Osteocyte (in vitro differentiated cells): ENCODE measurements at places on chromosomes 3 and 15. TPM values are rescaled to one million over a fixed set of nuclear protein-coding genes. Genes with fewer than 3 reads are reported as not detected.

DNA sequence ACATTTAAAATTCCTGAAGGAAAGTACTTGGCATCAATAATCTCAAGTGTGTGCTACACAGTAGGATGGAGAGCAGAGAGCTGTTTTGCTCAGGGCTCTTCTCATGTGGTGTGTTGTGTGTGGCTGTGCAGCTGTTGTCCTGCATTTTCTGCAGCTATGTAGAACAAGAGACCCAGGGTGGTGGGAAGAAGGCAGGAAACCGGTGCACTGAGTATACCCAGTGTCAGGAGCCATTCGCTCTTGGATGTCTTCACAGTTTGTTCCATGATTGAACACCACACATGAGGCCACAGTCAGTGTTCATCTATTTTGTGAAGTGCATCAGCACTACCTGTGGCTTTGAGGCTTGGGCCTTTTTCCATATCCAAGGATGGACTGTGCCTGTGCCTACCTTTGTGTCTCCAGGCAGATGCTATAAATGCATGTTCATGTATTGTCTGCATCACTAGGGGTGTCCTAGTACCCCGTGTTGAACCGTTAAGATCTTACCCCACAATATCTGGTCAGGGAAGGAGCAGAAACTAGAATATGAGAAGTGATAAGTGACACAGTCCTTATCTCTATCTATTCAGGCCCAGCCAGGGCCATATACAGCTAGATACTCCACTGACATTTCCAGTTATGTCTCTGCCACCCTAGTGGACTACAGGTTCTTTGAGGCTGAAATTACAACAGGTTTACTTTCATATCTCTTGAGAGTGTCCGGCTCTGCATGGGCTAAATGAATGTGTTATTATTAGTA is 194.3 kb downstream of the NR2F2 start:
- H3K36me3 ChIP-seq = no peaks in the 10 kb centered on the region
- no peak overlapping the region for H3K27ac ChIP-seq
- DNase-seq = no peak
- peaks cover 17% of the 10 kb centered on the region for H3K27me3 ChIP-seq
- H3K4me3 ChIP-seq = no peak overlapping the region

DNA sequence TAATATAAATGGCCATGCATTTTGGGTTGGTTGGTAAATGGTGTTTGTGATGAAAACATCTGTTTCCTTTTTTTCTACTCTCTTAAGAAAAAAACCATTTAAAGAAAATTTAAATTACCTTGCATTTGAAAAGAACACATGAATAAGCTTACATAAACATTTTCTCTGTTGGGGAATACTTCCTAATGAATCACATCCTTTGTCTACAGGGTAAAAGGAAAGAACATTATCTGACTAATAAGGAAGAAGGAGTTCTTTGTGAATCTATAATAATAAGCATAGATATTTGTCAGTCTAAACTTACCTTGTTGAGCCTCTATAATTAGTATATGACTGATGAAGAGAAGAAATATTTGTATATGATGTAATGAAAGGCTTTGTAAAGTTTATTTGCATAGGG is 254.1 kb upstream of the ZNF717 start:
- peaks cover 19% of the 10 kb centered on the region for H3K4me1 ChIP-seq
- no peak overlapping the region for H3K27ac ChIP-seq
- no peaks in the 10 kb centered on the region for H3K27me3 ChIP-seq
- H3K4me3 ChIP-seq = no peak overlapping the region

DNA sequence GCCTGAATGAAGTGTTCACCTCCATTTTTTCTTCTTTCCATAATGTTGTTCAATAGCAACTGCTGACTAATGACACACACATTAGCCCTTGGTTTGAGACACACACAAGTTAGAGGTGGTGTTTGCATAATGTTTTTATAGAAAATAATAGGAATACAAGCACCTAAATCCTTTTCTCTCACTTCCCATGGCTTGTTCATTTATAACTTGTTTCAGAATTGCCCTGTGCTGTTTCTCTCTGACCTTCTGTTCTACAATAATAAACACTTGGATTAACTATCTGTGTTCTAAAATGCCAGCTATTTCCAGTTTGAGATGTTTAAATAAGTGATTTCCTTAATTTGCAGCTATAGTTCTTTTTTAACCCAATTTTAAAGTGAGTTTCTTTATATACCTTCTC is 525.1 kb upstream of the ROBO2 start:
- no peak for DNase-seq
- no peak overlapping the region for H3K4me3 ChIP-seq
- H3K27me3 ChIP-seq = no peaks in the 10 kb centered on the region
- no peaks in the 10 kb centered on the region for H3K36me3 ChIP-seq
- H3K27ac ChIP-seq = peak overlapping the region; percentile 41

- DNase-seq = no peak
- H3K27me3 ChIP-seq = no peaks in the 10 kb centered on the region
- no peak overlapping the region for H3K27ac ChIP-seq
Measured at GRCh38 chr15:39361497-39361896, 219.4 kb upstream of the THBS1 start.

DNA sequence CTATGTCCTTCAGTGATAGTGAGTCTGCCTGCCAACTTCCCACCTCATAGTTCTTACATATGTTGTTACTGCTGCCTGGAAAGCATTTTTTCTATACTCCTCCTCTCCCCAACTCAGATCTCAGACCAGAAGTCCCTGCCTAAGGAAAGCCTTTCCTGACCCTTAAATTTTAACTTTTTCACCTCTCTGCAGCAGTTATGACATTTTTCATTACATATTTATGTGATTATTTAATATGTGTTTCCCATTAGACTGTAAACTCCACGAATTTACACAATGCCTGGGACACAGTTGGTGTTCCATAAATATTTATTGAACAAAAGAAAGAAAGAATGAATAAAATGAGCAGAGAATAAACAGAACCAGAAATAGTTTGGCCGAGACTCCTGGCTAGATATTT is 125.5 kb downstream of the MITF start:
- H3K36me3 ChIP-seq = no peaks in the 10 kb centered on the region
- no peaks in the 10 kb centered on the region for H3K27me3 ChIP-seq
- DNase-seq = no peak
- H3K27ac ChIP-seq = no peak overlapping the region
- H3K4me1 ChIP-seq = peaks cover 25% of the 10 kb centered on the region

DNA sequence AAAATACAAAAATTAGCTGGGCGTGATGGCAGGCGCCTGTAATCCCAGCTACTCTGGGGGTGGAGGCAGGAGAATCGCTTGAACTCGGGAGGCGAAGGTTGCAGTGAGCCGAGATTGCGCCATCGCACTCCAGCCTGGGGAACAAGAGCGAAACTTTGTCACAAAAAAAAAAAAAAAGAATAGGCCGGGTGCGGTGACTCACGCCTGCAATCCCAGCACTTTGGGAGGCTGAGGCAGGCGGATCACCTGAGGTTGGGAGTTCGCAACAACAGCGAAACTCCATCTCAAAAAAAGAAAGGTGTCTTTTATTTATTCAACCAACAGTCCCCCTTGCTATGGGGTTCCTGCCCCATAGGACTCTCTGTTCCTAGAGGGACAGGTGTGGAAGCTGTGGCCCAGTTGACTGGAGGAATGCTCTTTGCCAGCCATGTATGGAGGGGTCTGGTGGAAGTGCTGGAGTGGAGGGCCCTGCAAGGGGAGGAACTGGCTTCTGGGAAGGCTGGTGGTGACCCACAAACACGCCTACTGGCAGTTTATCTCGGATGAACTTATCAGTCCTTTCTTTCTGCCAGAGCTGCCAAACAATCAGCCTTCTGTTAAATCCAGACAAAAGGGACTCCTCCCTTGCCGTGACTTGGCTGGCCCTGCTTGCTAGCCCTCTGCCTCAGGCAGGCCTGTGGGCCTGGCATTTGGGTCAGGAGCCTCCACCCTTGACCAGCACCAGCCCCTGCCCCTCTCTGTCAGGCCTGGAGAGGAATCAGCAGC is 4.6 kb upstream of the DAG1 start:
- no peak for DNase-seq
- H3K27ac ChIP-seq = peak overlapping the region; percentile 18
- H3K36me3 ChIP-seq = no peaks in the 10 kb centered on the region

- peak; percentile 80 for DNase-seq
- peak overlapping the region; percentile 24 for H3K4me3 ChIP-seq
- H3K27ac ChIP-seq = peak overlapping the region; percentile 95
- peaks cover 81% of the 10 kb centered on the region for H3K4me1 ChIP-seq
Measured at GRCh38 chr15:25737218-25737643, 125.9 kb downstream of the ATP10A start.

DNA sequence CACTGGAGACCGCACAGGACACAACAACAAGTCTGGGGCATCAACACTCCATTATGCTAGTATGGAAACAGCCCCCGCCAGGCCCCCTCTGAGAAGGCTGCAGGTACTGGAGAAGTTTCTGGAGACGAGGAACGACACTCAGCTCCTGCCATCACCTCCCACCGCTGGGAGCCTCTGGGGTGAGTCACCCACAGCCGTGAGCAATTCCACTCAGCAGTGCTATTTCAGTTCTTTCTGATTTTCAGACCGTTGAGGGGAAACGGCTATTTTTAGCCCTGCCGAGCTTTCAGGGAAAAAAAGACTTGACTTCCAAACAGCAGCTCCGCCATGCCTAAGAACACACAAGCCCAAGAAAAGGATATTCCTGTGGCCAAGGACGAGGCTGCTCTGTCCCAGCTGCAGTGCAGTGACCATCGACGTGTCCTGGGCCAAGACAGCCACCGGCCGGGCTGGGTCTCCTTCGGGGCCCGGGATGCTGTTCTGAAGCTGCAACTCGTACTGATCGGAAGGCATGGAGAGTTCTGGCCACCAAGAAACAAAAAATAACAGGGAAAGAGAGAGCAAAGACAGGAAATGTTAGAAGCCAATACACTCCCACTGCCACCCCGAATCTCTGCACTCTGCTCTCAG is 40.8 kb downstream of the NUP210 start:
- no peaks in the 10 kb centered on the region for H3K27me3 ChIP-seq
- H3K4me1 ChIP-seq = peaks cover 29% of the 10 kb centered on the region
- no peaks in the 10 kb centered on the region for H3K36me3 ChIP-seq
- no peak overlapping the region for H3K4me3 ChIP-seq

DNA sequence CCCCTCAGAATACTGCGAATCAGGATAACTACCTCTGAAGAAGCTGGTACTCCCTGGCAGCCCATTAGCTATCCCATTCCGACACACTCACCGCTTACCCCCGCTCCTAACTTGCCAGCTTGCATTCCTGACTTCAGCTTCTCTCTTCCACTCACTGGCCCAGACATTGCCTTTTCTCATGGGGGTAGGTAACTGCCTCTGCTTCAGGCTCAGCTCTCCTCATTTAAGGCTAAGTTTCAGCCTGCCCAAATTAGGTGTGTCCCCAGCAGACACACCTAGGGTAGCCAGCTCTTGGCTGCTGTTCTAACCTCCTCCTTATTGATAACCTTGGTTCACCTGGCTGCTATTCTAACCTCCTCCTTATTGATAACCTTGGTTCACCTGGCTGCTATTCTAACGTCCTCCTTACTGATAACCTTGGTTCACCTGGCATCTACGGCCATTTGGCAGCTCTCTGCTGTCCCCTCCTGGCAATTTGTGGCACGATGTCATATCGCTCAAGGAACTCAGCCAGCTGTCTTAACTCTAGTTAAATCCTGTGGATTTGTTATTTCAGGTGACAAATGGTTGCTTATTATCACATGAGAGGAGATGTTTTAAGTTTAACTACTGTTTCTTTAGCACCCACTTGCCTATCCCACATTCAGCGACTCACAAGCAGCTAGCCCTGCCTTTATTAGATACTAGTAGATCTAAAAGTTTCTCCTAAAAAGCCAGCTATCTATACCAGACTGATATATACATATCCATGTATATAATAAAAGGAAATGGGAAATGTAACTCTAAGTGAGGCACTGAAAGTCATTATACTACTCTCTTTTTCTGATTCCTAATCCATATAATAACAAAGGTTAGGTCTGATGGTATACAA is 106.5 kb upstream of the ACP3 start:
- H3K4me1 ChIP-seq = no peaks in the 10 kb centered on the region
- peaks cover 17% of the 10 kb centered on the region for H3K27me3 ChIP-seq
- DNase-seq = no peak
- no peak overlapping the region for H3K4me3 ChIP-seq
- H3K36me3 ChIP-seq = no peaks in the 10 kb centered on the region

- H3K27me3 ChIP-seq = peaks cover 3% of the 10 kb centered on the region
- no peaks in the 10 kb centered on the region for H3K36me3 ChIP-seq
- no peak overlapping the region for H3K27ac ChIP-seq
- no peak for DNase-seq
Measured at GRCh38 chr3:163953526-163953925, 1124.8 kb downstream of the SI start.

DNA sequence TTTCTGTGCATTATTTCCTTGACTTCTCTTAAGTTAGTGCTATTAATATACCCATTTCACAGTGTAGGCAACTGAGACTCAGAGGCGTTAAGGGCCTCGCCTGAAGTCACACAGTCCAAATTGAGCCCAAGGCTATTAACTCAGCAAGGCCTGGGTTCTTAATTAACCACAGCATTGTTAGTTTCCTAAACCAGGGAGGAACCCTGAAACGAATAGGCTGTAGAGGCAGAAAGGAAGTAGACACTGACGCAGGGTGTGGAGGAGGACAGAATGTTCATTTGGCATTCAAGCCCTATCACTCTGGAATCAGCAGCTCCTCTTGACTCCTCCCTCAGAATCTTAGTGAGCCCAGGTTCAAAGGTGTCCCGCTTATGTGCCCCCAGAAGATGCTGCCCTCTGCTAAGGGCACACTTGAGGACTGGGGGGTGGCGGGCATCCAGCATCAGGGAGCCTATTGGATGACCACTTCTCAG is 13.9 kb downstream of the ARHGEF3 start:
- DNase-seq = no peak
- H3K27ac ChIP-seq = no peak overlapping the region
- H3K36me3 ChIP-seq = no peaks in the 10 kb centered on the region
- no peak overlapping the region for H3K4me3 ChIP-seq

GRCh38 chr3:173001622-173002021 is 139.4 kb downstream of the SPATA16 start:
- DNase-seq = no peak
- no peaks in the 10 kb centered on the region for H3K4me1 ChIP-seq
- H3K4me3 ChIP-seq = no peak overlapping the region
- H3K36me3 ChIP-seq = no peaks in the 10 kb centered on the region
- H3K27me3 ChIP-seq = peaks cover 34% of the 10 kb centered on the region

- H3K27me3 ChIP-seq = no peaks in the 10 kb centered on the region
- no peak overlapping the region for H3K4me3 ChIP-seq
- no peak for DNase-seq
- H3K36me3 ChIP-seq = peaks cover 28% of the 10 kb centered on the region
- H3K4me1 ChIP-seq = peaks cover 13% of the 10 kb centered on the region
- peak overlapping the region; percentile 79 for H3K27ac ChIP-seq
Measured at GRCh38 chr15:40747685-40748631, 7.1 kb downstream of the RMDN3 start.

- peaks cover 13% of the 10 kb centered on the region for H3K27me3 ChIP-seq
- H3K4me3 ChIP-seq = no peak overlapping the region
- no peak overlapping the region for H3K27ac ChIP-seq
- H3K36me3 ChIP-seq = no peaks in the 10 kb centered on the region
- DNase-seq = no peak
- peaks cover 4% of the 10 kb centered on the region for H3K4me1 ChIP-seq
Measured at GRCh38 chr3:108493862-108494261, 16.5 kb downstream of the MYH15 start.

GRCh38 chr15:54605556-54605955 is 591.2 kb downstream of the RSL24D1 start:
- H3K4me3 ChIP-seq = no peak overlapping the region
- H3K36me3 ChIP-seq = no peaks in the 10 kb centered on the region
- DNase-seq = no peak
- no peak overlapping the region for H3K27ac ChIP-seq

Gene TARS3
- 15.8 and 16.0 TPM in 2 replicates for total RNA-seq

Gene ZNF80
- total RNA-seq = not detected in 2 replicates

Gene HRH1
- total RNA-seq = 28.6 and 30.3 TPM in 2 replicates

Gene MAP6D1
- 4.2 and 4.6 TPM in 2 replicates for total RNA-seq

Gene ALAS1
- total RNA-seq = 34.8 and 36.2 TPM in 2 replicates

Gene NDN
- 27.8 and 29.7 TPM in 2 replicates for total RNA-seq

Gene IGF2BP2
- total RNA-seq = 96.7 and 101 TPM in 2 replicates

Gene PLOD2
- 96.1 and 97.1 TPM in 2 replicates for total RNA-seq

Gene CIB2
- total RNA-seq = 7.6 and 9.6 TPM in 2 replicates

Gene NMD3
- 58.7 and 60.9 TPM in 2 replicates for total RNA-seq

Gene LRTM1
- not detected in 2 replicates for total RNA-seq

Gene ACSBG1
- not detected in 2 replicates for total RNA-seq

Gene CFAP92
- total RNA-seq = 0.18 TPM in 1 of 2 replicates, not detected in the other
